Stimulated activated CD8-positive, alpha-beta memory T cell treated with anti-CD3 and anti-CD28 coated beads, Interleukin-4, amount 100 ng/mL, for 1 hour (primary cell): ENCODE measurements at places on chromosomes 11 and 22.
A peak's percentile ranks its signal among the peaks of the same experiment; 100 is the strongest.

- DNase-seq: peak; percentile 38
Observed at GRCh38 chr11:121591405-121592033, 138.8 kb upstream of the SORL1-AS1 start.

DNA sequence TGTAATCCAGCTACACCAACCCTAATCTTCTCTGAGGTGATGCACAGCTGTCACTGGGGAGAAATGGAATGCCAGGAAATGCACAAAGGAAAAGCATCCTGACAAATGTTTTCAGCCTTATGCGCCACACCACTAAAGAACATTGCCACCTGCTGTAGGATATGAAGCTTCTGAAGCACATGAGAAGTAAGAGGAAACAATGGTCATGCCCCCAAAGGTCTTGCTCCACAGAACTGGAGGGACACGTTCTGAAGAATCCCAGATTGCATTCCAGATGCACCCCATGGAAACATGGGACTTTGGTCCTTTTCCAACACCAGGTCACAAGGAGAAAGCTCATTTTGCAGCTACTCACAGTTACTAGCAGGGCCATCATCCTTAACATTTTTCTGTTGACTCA, 48.7 kb upstream of the ZBED5 start:
- DNase-seq: no peak

GRCh38 chr11:32932196-32932595, 39.6 kb downstream of the QSER1 start:
- DNase-seq: no peak

GRCh38 chr22:23063539-23064380, 6.6 kb upstream of the GNAZ start:
- DNase-seq: no peak

DNA sequence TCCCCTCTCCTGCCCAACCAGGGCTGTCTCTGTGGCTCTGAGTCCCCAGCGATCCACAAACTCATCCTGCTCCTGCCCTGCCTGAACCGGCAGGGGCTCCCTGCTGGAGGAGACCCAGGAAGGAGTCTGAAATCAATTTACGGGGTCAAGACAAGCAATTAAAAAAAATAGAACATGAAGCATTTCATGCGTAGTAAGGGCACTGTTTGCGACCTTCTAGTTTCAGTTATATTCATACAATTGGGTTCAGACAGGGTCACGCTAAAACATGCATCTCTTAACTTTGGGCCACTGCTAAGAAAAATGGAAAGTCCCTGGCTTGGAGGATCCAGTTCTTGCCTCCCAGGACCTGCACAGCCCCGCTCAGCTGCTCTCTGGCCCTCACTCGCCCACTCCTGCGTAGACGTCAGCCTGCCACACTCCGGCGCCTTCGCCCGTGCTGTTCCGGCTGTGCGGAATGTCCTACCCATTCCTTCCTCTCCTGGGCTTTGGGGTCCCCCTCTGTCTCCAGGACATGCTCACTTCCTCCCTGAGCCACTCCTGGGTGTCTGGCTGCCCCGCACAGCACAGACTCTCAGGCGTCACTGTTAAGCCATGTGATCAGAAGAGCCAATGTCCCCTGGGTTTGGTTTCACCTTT, 12.8 kb downstream of the NFAM1 start:
- DNase-seq: no peak

- no peak for DNase-seq
Observed at GRCh38 chr11:2826679-2827056, 58.9 kb downstream of the CDKN1C start.

DNA sequence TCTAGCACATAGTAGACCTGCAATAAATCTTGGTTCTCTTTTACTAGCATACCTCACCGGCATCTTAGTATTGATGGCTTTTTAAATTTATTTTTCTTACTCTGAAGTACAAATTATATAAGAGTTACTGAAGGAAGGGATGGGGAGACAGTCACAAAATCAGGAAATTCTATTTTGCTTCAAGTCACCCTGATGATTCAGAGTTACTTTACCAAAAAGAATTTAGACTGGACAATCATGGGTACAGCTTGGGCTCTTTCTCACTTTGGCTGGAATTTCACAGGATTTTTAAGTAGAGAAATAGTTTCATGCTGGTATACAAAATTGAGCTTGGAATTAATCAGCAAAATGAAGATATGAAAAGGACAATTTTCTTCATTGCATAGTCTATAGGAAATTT, 919.2 kb downstream of the METTL15 start:
- no peak for DNase-seq

DNA sequence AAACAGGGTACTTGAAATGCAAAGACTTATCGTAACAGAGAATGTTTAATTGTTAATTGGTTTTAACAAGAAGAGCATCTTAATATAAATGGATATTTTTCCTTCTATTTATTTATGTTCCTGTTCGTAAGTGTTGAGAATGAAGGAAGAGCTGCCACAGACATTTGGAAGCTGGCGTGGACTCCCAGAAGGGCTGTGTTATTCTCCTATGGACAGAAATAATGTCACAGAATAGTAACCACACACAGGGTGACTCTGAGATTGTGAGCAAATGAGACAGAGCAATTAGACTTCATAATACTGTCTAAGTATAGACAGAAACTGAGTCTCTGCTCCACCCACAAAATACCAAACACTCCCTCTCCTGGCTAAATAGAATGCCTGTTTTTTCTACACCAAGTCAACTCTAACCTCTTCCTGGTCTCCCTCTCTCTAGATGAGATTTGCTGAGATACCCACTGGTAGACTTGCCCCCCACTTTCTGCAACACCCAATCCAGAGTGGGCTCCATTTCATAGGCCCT, 6.1 kb downstream of the APOL3 start:
- no peak for DNase-seq

- no peak for DNase-seq
Observed at GRCh38 chr11:9796266-9796665, 132.4 kb downstream of the SWAP70 start.
